ENCODE measurements at places on chromosomes 12 and 14. TPM values are rescaled to one million over a fixed set of nuclear protein-coding genes. Genes with fewer than 3 reads are reported as not detected.

The HPD gene
- total RNA-seq, result not detected

The MYO1H gene
- total RNA-seq, result not detected

DNA sequence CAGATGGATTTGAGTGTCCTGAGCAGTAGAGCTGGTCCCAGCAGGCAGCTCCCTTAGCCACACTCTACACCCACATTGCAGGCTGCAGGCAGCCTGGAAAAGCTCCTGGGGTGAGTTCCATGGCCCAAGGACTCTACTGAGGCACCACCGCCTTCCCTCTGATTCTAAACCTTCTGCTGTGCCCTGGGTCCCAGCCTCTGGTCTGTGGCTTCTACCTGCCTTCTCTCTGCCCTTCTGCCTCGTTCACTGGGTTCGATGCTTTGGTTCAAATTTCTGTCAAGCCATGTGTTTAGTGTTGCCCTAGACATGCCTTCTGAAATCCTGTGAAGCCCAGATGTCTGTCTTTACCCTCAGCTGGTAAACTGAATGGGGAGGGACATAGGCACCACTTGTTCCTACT is 1.5 kb upstream of the FGF6 start:
- DNase-seq, result no peak

- no peak for DNase-seq
Observed at GRCh38 chr12:52876372-52876771, 27.6 kb upstream of the KRT78 start.

DNA sequence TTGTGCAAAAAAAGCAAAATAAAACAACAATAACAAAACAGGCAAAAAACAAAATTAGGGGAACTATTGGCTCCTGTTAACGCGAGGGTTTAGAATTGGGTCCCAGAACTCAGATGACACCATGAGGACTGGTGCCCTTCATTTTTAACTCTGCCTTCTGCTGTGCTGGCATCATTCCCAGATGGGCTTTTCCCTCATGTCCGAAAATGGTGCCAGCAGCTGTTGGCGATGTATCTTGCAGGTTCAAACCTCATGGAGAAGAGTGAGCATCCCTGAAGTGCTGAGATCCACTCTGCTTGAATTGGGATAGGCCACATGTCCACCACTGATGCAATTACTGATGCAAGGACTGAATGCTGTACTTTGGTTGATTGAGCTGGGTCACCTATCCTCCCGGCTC is 61.1 kb downstream of the MYRFL start:
- DNase-seq, result no peak

All from H4 (cell line).